ENCODE measurements at places on chromosomes 2 and 18. TPM values are rescaled to one million over a fixed set of nuclear protein-coding genes. Genes with fewer than 3 reads are reported as not detected.

Gene TUBA3E
- 0.66 TPM for total RNA-seq

Gene MYOM1
- total RNA-seq = 0.38 TPM

GRCh38 chr2:231161877-231162329, 36.5 kb upstream of the ARMC9 start:
- H3K4me3 ChIP-seq = no peak overlapping the region
- peaks cover 35% of the 10 kb centered on the region for H3K4me1 ChIP-seq
- peak overlapping the region; percentile 27 for H3K27ac ChIP-seq

DNA sequence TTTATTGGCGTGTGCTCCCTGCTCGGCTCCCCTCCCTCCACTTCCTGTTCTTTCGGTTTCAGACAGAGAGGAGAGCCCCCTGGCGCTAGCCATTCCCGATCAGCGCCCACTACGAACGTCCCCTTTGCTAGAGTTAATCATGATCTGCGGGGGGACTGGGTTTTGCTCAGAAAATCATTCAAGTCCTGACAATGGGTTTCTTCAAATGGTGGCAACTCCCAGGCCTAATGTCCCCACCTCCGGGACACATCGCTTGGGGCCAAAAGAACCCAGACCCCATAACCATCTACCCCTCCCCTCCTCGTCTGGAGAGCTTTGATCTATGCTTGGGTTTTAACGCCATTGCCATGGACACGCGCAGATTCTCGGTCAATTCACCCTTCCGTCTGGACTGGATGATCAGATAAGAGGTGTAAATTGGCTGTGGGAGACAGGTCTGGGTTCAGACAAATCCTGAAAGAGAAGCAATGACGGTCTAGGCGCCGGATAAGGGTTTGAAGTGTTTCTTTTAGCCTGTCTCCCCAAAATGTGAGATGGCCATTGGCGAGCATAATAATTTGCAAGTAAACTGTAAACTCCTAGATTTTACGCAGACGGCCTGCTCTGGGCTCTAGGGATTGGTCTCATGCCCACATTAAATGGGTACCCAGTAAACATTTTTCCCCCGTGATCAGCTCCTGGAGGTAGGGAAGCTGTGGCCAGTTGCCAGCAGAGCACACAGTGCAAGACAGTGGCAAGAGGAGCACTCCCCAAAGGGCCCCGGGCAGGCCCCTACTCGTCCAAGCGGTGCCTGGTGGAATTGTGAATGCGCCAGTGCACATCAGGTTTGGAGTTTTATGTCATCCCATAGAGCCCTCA, 4.7 kb downstream of the NRP2 start:
- peaks cover 35% of the 10 kb centered on the region for H3K4me1 ChIP-seq
- H3K4me3 ChIP-seq = peak overlapping the region; percentile 84
- no peaks in the 10 kb centered on the region for H3K36me3 ChIP-seq

GRCh38 chr18:61770279-61770678, 122.5 kb downstream of the RNF152 start:
- no peak overlapping the region for H3K27ac ChIP-seq
- H3K4me3 ChIP-seq = no peak overlapping the region
- no peaks in the 10 kb centered on the region for H3K4me1 ChIP-seq
- H3K27me3 ChIP-seq = no peaks in the 10 kb centered on the region
- H3K36me3 ChIP-seq = no peaks in the 10 kb centered on the region
- no peak for DNase-seq

DNA sequence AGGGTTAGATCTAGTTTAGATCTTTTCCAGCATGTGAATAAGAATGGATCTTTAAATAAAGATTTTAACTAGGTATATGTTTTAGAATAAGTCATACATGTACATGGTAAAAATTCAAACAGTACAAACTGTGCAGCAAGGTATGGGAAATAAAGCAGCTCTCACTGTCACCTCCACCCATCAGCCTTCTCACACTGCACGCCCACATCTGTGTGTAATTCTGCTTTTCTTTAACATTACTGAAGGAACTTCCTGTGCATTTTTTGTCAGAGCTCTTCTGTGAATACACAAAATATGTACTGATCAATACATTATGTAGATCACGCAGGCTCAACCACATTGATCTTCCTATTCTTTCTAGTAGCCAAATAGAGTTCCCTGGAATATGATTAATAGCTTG, 3.4 kb downstream of the CASP8 start:
- no peak overlapping the region for H3K27ac ChIP-seq
- no peak overlapping the region for H3K4me3 ChIP-seq
- no peaks in the 10 kb centered on the region for H3K27me3 ChIP-seq
- DNase-seq = no peak
- peaks cover 7% of the 10 kb centered on the region for H3K4me1 ChIP-seq

GRCh38 chr2:138949517-138949916, 169.3 kb upstream of the NXPH2 start:
- no peaks in the 10 kb centered on the region for H3K4me1 ChIP-seq
- no peaks in the 10 kb centered on the region for H3K27me3 ChIP-seq
- DNase-seq = no peak
